ENCODE measurements at places on chromosomes 3 and 15. TPM values are rescaled to one million over a fixed set of nuclear protein-coding genes. Genes with fewer than 3 reads are reported as not detected.

Gene CYP11A1
- 0.11 TPM for polyA plus RNA-seq

Gene SLC22A13
- not detected for polyA plus RNA-seq

Gene C3orf70
- not detected for polyA plus RNA-seq

Gene DUOXA1
- not detected for polyA plus RNA-seq

Gene APBA2
- polyA plus RNA-seq = 0.22 TPM

Gene SPATA12
- not detected for polyA plus RNA-seq

Gene TTBK2
- polyA plus RNA-seq = 3.6 TPM

Gene RFX7
- polyA plus RNA-seq = 7.5 TPM

DNA sequence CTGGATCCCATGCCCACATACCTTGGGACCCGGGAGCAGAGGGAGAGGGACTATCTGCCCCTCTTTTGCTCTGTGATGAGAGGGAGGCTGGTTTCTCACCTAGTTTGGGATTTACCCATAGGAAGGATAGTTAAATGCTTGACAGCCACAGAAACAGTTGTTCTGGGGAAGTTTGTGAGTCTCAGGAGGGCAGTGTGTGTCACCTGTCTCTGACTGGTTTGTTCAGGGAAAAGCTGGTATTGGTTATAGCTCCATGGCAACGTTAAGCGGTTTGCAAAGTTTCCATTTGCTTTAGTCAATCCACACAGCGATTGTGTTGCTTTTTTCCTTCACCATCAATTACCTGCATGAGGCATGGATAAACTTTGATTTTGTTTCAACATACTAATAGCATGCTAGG, 3.7 kb upstream of the TMED3 start:
- H3K4me3 ChIP-seq = no peak overlapping the region
- H3K4me1 ChIP-seq = peaks cover 4% of the 10 kb centered on the region
- no peak overlapping the region for H3K27ac ChIP-seq
- H3K36me3 ChIP-seq = no peaks in the 10 kb centered on the region
- H3K27me3 ChIP-seq = peaks cover 7% of the 10 kb centered on the region

- no peaks in the 10 kb centered on the region for H3K4me1 ChIP-seq
- H3K4me3 ChIP-seq = no peak overlapping the region
- no peaks in the 10 kb centered on the region for H3K27me3 ChIP-seq
Measured at GRCh38 chr3:111902534-111902933, 43.5 kb downstream of the PHLDB2 start.

DNA sequence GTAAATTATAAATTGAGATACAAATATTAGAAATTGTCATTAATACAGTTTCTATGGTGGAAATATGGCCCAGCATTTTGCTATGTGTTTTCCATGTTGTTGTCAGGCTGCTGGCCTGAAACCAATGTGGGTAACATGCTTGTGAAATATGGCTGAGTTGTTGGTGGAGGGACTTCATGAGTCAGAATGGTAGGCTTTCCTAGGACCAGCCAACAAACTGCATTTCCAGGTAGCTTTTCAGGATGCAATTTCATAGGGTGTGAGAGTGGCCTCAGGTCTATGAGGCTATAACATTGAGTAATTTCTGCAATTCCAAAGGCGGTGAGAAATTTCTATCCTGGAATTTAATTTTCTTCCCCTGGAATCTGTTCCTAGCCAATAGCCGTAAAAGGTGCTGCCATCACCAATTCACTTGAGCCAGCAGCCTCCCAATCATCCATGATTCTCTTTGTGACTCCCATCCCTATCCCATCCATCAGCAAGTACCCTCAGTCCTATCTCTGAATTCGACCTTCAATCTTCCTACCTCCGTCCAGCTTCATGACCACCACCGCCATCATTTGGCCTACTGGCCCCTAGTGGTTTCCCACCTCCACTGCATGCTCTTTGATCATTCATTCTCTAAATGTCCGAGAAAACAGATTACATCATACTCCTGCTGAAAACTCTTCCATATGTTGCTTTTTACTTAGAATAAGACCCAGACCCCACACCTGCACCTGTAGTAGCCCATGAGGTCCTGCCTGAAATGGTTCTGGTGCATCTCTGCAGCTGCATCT, 276.6 kb upstream of the CFAP20DC start:
- H3K27ac ChIP-seq = no peak overlapping the region
- H3K27me3 ChIP-seq = no peaks in the 10 kb centered on the region
- no peaks in the 10 kb centered on the region for H3K4me1 ChIP-seq
- H3K36me3 ChIP-seq = no peaks in the 10 kb centered on the region
- no peak for DNase-seq

- H3K4me1 ChIP-seq = no peaks in the 10 kb centered on the region
- no peaks in the 10 kb centered on the region for H3K36me3 ChIP-seq
- no peak overlapping the region for H3K4me3 ChIP-seq
- no peak overlapping the region for H3K27ac ChIP-seq
- no peak for DNase-seq
Measured at GRCh38 chr3:192372616-192373015, 354.7 kb downstream of the FGF12 start.

- no peaks in the 10 kb centered on the region for H3K36me3 ChIP-seq
- no peak overlapping the region for H3K27ac ChIP-seq
- H3K27me3 ChIP-seq = no peaks in the 10 kb centered on the region
- H3K4me3 ChIP-seq = no peak overlapping the region
- H3K4me1 ChIP-seq = no peaks in the 10 kb centered on the region
Measured at GRCh38 chr15:84108728-84109127, 126.8 kb upstream of the GOLGA6L4 start.

GRCh38 chr15:65414841-65415621, 7.7 kb downstream of the IGDCC4 start:
- H3K36me3 ChIP-seq = no peaks in the 10 kb centered on the region
- H3K4me3 ChIP-seq = no peak overlapping the region
- H3K27ac ChIP-seq = no peak overlapping the region
- H3K27me3 ChIP-seq = no peaks in the 10 kb centered on the region
- peaks cover 5% of the 10 kb centered on the region for H3K4me1 ChIP-seq

DNA sequence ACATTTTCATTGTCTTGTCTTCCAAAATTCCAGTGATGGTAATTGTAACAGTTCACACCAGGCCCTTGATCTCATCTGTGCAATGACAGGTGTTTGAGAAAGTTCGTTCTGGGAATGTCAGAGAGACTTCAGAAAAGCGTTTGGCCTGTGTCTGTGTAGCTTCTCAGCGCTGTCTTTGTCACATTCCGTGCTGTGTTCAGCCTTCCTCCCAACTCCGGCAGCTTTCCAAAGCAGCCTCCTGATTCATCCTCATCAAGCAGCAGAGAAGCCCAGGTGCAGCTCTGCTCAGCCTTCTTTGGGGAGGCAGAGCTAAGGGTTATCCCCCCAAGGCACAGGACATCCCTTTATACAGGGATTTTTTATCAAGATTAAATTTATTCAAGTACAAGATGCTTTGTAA, 494.0 kb upstream of the SUCLG2 start:
- DNase-seq = no peak
- no peaks in the 10 kb centered on the region for H3K27me3 ChIP-seq
- no peak overlapping the region for H3K27ac ChIP-seq
- H3K4me3 ChIP-seq = no peak overlapping the region
- no peaks in the 10 kb centered on the region for H3K36me3 ChIP-seq

GRCh38 chr3:85482213-85482490, 523.4 kb downstream of the CADM2 start:
- H3K27me3 ChIP-seq = no peaks in the 10 kb centered on the region
- H3K27ac ChIP-seq = no peak overlapping the region
- no peaks in the 10 kb centered on the region for H3K36me3 ChIP-seq
- H3K4me1 ChIP-seq = no peaks in the 10 kb centered on the region

GRCh38 chr3:72047221-72047871, 262.4 kb upstream of the PROK2 start:
- peaks cover 17% of the 10 kb centered on the region for H3K4me1 ChIP-seq
- no peak overlapping the region for H3K27ac ChIP-seq
- no peaks in the 10 kb centered on the region for H3K36me3 ChIP-seq
- H3K4me3 ChIP-seq = no peak overlapping the region

DNA sequence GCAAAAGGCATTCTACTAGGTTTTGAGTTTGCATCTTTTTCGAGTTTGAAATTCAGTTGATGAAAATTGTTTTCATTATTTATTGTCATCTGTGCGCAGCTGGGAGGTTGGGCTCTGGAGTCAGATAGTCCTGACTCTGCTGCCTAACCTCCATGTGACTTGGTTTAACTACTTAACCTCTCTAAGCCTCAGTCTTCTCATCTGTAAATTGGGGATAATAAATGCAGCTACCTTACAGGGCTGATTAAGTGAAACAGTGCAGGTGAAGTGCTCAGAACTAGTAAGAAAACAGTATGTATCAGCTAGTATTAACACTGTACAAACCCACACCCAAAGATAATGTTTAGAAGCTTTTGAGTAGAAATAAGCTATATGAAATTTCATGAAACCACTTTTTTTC, 14.1 kb upstream of the UBE2E1 start:
- no peak overlapping the region for H3K27ac ChIP-seq
- H3K36me3 ChIP-seq = no peaks in the 10 kb centered on the region
- DNase-seq = no peak
- no peaks in the 10 kb centered on the region for H3K27me3 ChIP-seq
- no peak overlapping the region for H3K4me3 ChIP-seq
- no peaks in the 10 kb centered on the region for H3K4me1 ChIP-seq

GRCh38 chr15:94503293-94503692, 271.9 kb downstream of the MCTP2 start:
- H3K27ac ChIP-seq = no peak overlapping the region
- no peak for DNase-seq
- no peaks in the 10 kb centered on the region for H3K4me1 ChIP-seq
- no peak overlapping the region for H3K4me3 ChIP-seq
- H3K36me3 ChIP-seq = no peaks in the 10 kb centered on the region
- no peaks in the 10 kb centered on the region for H3K27me3 ChIP-seq

GRCh38 chr3:100871306-100871705, 121.9 kb downstream of the ABI3BP start:
- H3K27ac ChIP-seq = no peak overlapping the region
- no peaks in the 10 kb centered on the region for H3K36me3 ChIP-seq
- H3K27me3 ChIP-seq = no peaks in the 10 kb centered on the region

DNA sequence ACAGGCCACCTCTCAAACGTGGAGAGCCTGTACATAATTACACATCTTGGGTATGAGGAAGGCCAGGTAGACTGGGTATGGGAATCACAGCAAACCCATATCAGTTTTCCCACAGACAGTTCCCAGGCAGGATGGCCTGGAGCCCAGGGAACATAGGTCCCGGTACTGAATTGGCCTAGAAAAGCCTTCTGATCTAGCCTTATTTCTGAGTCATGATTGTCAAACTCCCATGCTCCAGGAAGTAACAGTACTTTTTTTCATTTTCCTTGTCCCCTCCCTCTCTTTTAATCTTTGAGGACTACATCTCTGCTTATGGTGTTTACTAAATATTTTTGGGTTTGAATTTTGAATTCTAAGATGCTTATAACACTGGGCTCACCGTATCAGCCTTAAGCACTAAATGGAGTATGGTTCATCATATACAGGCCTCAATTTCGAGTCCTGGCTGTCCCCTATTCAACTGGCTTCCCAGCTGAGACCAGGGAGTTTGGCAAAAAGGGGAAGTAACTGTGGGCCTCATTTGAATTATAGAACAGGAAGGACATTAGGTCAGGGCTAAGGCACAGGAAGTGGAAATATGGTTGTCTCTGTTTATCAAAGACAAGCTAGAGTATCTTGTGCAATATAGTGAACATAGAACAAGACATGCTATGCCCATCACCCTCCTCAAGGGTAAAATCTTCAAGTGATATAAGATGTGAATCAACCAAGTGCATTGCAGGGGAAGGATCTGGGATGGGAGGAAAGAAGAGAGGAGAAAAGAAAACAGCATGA, 494.6 kb downstream of the NTRK3 start:
- no peaks in the 10 kb centered on the region for H3K4me1 ChIP-seq
- no peaks in the 10 kb centered on the region for H3K36me3 ChIP-seq
- no peak overlapping the region for H3K27ac ChIP-seq

DNA sequence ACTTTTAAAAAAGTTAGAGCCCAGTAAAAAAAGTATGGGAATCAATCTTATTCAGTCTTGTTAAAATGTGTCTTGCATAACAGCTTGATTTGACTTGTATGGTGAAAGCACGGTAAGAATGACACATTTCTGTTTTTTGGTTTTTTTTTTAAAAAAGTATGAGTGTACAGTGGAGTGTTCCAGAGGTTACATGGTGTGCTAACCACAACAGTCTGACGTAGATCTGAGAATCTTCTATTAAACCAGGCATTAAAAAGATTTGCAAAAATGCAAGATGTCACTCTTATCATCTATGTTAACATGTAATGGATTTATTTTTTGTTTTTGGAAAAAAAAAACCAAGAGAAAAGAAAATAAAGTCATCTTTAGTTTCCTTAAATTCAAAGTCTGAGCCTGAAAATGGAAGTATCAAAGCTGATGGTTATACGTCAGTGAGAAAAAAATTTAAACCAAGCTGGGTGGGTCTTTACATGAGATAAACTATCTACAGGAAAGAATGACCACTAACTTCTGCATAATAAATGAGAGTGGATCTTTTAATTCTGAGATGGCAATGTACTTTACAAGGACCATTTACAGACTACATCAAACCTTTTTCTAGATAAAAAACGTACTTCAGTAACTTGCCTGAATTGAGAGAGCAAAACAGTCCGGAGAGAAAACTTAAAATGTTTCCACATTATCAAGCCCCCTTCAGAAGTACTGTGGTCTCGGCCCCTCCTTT, 1.6 kb downstream of the GABPB1 start:
- peak overlapping the region; percentile 82 for H3K4me3 ChIP-seq
- no peak for DNase-seq
- H3K4me1 ChIP-seq = peaks cover 7% of the 10 kb centered on the region
- no peaks in the 10 kb centered on the region for H3K27me3 ChIP-seq
- H3K36me3 ChIP-seq = peaks cover 4% of the 10 kb centered on the region
- peak overlapping the region; percentile 91 for H3K27ac ChIP-seq

DNA sequence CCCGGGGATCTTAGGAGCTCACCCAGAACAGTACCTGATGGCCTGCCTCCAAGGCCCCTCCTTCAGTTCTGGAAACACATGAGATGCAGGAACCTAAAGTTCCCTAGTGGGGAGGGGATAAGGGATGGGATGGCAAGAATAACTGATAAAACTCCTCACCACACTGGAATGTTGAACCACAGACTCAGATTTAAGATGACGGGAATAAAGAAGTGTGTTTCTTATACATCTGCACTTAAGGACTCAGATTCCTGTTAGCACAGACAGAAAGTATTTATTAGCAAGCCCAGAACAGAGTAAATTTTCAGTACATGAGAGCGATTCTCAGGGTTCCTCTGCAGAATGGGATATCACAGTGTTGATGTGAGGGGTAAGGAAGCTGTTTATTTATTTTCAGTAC, 245.2 kb downstream of the TLE3 start:
- no peaks in the 10 kb centered on the region for H3K27me3 ChIP-seq
- no peaks in the 10 kb centered on the region for H3K4me1 ChIP-seq
- no peak for DNase-seq
- no peak overlapping the region for H3K4me3 ChIP-seq
